ENCODE measurements at places on chromosomes 13 and 19.

DNA sequence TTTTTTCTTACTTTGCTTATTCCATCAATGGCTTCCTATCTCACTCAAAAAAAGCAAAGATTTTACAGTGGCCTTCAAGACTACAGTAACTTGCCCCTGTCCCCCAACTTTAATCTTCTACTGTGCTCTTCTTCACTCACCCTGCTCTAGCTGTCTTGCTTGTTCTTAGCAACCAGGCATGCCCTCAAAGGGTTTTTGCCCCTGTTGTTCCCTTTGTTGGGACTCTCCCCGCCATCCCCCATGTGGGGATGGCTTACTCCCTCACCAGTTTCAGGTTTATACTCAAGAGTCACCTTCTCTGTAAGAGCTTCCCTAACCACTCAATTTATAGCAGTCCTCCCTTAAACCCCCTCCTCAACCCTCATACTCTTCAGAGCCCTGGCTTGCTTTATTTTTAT is 5.4 kb downstream of the MTMR6 start:
- DNase-seq, result no peak

DNA sequence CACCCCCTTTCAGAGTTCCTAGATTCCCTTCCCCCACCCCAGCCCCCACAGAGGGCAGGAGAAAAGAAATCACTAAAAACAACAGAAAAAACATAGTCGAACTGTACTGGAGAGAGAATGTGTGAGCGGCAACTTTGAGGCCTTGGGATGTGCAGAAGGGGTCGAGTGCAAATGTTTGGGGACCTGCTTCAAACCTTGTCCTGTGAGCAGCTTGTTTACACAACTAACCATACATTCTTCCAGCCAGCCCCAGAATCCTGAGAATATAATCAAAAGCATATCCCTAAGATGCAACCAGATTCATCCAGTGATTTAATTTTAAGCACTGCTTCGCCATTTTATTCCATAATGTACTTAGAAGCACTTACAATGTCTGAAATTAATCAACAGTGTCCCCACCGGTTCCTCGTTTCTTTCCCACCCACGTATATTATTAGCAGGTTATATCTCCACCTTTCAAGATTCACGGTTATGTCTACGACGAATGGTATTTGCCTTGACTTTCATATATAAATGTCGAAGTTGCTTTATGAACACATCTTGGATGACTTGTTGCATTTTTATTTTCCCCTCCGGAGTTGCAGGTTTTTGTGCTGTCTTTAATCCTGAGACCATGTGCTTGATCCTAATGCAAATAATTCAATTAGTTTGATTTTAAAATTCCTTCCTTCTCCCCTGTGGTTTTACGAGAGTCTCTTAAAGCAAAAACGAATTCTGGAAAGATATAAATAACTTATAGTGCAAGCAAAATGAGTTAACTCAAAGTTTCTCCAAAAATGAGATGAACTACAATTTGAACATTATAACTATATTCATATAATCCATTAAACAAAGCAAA is 107.6 kb downstream of the ZIC5 start:
- no peak for DNase-seq

DNA sequence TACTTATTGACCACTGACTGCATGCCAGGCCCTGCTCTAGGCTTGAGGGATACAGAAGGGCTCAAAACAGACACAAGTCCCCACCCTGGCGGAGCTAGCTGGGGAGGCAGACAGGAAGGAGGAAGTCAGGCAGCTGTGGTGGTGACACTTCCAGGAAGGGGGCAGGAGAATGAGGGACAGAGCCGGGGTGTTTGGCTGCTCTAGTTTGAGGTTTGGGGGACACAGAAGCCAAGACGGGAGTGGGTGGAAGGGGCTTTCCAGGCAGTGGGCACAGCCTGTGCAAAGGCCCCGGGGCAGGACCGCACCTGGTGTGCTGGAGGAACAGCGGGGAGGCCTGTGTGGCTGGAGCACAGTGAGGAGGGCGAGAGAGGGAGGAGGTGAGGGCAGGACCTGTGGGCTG is 4.0 kb downstream of the MRPL54 start:
- DNase-seq, result no peak

DNA sequence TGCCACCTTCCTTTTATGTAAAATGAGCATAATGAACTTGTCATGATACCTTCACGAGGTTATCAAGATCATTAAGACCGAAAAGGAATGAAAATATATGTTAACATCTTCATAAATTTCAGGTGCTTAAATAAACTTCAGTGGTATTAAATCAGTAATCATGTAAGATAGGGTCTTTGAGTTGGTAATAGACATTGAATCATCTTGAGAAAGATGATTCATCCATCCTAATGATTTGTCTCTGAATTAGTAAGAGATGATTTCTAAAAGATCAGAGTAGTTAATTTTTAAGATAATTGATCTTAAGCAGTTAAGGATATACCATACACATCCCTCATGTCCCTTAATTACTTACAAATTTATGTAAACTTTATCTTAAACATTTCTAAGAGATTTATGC is 52.0 kb downstream of the COG3 start:
- DNase-seq, result no peak

GRCh38 chr13:90222758-90223157 is 1124.7 kb upstream of the MIR17HG start:
- no peak for DNase-seq

- DNase-seq, result no peak
Measured at GRCh38 chr19:51111606-51112005, 3.4 kb upstream of the CTU1 start.

GRCh38 chr19:20182222-20182785 is 15.3 kb downstream of the ZNF486 start:
- DNase-seq, result no peak

DNA sequence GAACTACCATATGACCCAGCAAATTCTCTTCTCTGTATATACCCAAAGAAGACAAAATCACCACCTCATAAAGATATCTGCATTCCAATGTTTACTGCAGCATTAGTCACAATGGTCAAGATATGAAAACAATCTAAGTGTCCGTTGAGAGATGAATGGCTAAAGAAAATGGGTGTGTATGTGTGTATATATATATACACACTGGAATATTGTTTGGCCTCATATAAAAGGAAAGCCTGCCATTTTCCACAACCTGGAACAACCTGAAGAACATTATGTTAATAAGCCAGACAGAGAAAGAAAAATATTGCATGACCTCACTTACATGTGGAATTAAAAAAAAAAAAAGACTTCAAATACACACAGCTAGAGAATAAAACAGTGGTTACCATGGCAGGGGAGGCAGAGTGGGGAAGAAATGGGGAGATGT is 29.5 kb upstream of the RBM26 start:
- DNase-seq, result no peak

DNA sequence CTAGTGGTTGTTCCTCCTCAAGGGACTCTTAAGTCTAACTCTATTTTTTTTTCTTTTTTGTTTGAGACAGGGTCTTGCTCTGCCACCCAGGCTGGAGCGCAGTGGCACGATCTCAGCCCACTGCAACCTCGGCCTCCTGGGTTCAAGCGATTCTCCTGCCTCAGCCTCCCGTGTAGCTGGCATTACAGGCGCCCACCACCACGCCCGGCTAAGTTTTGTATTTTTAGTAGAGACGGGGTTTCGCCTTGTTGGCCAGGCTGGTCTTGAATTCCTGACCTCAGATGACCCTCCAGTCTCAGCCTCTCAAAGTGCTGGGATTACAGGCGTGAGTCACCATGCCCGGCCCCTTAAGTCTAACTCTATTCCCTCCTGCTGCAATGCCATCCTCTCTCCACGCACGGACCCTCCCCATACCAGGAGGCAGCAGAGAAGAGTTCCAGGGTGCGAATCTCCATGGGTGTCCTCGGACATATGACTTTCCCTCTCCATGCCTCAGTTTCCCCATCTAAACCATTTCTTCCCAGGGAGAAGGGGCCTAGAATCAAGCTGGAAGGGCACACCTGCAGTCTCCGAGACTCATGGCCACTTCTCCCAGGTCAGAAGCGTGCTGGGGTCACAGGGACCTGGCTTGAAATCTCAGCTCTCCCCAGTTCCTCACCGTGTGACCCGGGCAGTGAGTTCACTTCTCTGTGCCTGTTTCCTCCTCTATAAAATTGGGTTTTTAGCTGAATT is 6.0 kb upstream of the BCL3 start:
- no peak for DNase-seq

DNA sequence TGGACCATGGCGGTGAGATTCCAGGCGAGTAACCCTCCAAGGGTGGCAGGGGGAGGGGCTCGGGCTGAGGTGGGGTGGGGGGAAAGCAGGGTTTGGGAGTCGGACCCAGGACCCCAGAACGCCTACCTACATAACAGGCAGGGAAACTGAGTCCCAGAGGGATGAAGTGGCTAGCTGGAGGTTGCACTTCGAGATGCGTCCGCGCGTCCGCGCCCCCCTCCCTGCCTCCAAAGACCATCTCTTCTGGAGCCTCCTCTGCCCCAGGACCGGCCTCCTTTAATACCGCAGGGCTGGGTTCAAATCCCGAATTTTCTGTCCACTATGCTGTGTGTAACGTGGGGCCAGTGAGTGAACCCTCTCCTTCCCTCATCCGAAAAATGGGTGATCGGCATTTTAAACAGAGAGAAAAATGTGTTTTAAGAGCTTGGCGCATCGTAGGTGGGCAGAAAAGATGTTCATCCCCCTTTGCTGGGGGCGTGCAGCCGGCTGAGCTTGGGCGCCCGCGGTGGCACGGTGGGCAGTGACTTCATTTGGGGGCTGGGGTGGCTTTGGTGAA is 13.8 kb downstream of the TJP3 start:
- no peak for DNase-seq

DNA sequence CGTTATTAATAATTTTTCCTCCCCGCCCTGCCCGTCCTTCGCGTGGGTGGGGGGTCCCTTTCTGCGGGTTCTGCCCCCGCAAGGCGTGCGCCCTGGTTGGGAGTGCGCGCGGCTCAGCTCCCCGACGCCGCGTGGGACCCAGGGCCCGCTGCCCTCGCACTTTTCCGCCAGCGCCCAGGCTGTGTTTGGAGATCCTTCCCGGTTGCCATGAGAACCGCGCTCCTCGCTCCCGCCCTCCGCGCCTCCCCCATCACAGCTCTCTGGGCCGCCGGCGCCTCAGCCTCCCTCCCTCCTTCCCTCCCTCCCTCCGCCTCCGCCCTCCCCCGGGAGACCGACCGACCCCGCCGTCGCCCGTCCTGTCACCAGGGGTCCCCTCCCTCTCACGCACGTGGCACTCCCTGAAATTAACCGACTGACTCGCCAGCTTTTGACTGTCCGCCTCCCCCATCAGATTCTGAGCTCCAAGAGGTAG is 2.4 kb upstream of the SSBP4 start:
- peak; percentile 92 for DNase-seq

- no peak for DNase-seq
Measured at GRCh38 chr19:38532939-38533338, 84.8 kb downstream of the MAP4K1 start.

DNA sequence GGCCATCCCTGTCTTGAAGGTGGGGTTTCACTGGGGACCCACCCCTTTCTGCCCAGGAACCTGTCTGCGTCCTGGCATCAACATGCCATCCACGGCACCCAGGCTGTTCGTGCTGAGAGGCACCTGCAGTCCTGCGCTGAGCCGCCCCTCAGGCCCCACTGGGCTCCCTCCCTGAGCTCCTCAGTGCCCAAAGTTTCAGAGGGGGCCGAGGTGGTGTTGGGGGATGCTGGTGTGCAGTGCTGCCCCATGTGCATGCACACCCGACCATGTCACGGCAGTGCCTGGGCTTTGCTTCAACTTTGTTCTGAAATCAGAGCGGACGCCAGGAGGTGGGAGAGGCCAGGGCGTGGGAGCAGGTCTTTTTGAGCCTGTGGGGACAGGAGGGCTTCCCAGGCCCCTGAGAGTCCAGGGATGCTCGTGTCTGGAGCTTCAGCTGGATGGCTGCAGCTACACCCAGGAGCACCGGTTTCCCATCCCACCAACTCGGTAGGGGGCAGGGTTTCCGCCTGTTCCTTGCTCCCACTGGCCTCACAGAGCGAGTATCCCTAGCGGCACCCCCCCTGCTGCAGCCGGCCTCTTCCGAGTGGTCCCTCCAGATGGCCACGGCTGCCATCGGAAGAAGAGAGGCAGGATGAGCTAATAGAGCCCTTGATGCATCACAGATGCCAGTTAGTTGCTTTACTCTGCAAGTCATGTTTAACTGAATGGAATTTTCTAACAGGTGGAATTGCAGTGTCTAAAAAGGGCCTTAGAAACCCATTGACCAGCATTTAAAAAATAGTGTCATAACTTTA is 44.0 kb downstream of the WDFY2 start:
- no peak for DNase-seq

DNA sequence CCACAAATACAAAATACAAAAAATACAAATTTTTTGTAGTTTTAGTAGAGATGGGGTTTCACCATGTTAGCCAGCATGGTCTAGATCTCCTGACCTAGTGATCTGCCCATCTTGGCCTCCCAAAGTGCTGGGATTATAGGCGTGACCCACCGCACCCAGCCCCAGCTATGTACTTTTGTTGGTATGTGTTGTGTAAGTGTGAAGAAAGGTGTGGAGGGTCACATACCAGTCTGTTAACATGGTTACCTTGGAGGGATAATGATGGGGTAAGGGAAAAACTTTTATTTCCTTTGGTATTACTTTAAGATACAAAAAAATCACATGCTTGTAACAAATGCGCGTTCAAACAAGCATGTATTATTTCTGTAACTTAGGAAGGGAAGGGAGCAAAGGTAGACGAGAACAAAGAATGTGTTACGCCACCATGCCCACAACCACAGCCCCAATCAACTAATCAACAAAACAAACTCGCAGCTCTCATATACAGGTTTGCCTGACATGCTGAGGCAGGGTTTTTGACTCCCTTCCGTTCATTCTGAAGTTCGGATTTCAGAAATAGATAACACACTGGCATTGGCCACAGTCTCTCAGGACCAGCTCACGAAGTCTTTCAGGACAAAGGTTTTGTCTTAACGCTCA is 13.5 kb upstream of the VWA8 start:
- no peak for DNase-seq

DNA sequence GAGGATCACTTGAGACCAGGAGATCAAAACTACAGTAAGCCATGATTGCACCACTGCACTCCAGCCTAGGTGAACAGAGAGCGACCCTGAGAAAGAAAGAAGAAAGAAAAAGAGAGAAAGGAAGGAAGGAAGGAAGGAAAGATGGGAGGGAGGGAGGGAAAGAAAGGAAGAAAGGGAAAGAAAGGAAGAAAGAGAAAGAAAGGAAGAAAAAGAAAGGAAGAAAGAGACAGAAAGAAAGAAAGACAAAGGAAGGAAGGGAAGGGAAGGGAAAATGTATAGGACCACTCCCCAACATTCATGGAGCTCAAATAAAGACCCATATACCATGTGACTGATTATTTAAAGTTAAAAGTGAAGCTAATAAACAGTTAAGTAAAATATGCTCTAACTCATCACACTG is 39.9 kb downstream of the SYDE1 start:
- DNase-seq, result no peak

- DNase-seq, result no peak
Measured at GRCh38 chr19:16327501-16327900, 2.9 kb downstream of the KLF2 start.

DNA sequence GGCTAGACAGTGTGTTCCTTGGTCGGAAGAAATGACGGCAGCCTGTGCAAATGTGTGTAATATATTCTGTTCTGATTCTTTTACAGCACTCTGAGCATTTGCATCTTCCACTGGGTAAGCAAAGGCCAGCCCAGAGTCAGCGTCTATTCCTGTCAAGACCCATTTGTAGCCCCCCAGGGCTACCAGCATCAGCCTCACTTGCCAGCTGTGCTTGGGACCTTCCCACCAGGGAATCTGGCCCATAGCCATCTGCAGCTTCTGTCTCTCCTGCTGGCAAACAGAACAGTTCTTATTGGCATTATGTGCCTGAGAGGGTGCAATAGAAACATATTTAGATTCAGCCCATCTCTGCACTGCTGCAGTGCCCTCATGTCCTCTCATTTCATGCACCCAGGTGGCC is 6.0 kb upstream of the IGLON5 start:
- no peak for DNase-seq

All from tibial nerve (tissue), 4 donors.